ENCODE measurements at places on chromosomes 16 and 17.

DNA sequence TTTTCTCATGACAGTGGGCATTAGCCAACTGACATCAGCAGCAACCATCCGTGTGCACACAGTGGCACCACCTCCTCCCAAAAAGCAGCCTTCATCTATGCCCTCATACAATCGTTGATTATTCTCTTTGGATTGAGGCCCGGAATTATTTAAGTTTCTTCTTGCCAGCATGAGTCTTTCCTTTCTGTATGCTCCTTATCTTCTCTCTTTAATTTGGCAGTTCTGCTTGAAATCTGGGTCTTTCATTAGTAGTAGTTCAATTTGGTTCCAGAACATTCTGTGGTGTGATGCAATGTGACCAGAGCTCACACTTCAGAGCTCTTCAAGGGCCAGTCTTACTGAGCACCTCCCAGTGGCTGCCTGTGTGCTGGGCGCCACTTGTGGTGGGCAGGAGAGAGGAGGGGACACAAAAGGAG lies 52.2 kb upstream of the STH start:
- no peak for DNase-seq

GRCh38 chr16:85842435-85842834 lies 42.9 kb downstream of the COX4I1 start:
- DNase-seq, result no peak

DNA sequence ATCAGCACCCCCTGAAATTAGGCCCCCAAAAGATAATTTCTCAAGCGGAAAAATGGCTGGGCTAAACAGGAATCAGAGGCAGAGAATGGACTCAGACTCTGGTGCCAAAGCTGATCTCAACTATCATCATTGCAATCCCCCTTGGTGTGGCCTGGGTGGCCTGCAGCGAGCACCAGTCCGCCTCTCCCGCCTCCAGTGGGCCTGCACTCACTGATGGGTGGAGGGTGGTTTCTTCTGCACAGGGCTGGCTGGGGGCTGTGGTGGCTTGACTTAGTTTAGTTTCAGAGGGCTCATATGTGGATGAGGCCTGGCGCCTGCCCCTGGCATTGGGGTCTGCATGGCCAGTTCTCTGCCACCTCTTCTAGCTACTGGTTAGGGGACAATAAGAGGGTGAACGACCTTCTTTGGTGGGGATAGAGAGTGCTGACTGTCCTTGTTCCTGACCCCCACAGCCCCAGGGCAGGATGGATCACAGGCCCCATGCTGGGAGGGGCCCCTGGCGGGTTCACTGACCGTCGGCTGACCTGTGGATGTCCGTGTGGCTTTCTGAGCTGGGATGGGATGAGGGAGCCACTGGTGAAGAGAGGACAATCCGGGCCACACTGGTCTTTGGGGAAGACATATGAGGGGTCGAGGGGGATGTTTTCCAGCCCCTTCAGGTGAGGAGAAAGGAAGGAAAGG lies 62.7 kb downstream of the SNX20 start:
- DNase-seq, result no peak

DNA sequence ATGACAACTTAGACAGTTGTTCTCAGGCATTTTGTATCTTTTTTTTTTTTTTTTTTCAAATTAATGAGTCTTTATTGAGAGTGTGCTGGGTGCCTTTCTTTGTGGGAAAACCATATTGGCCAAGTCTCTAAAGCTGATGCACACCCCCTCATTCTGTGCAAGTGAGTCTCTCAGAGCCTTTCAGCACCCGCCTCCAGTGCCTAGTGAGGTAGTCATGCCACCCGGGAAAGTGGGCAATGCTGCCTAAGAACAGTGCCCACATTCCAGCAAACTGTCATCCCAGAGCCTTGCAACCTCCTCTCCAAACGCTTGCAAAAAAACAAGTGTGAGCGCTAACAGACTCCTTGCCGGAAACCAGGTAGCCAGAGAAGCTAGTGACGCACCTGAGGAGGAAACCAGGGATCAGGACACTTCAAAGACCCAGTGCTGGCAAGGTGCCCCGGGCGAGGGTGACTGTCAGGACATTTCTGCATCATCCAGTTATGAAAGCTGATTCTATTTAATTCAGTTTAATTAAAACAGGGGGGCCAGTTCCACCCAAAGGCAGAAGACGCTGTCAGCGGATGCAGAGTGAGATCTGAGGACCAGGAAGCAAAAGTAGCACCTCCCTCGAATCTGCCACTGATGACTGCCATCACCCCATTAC lies 34.9 kb downstream of the SMARCE1 start:
- DNase-seq, result no peak

GRCh38 chr17:12727076-12727760 lies 61.5 kb downstream of the MYOCD start:
- DNase-seq, result no peak

All from NCI-H774 (cell line).